ENCODE measurements at places on chromosomes 11 and 22.

- peak; percentile 98 for DNase-seq
Measured at GRCh38 chr11:64745189-64745520, 1.2 kb upstream of the RASGRP2 start.

DNA sequence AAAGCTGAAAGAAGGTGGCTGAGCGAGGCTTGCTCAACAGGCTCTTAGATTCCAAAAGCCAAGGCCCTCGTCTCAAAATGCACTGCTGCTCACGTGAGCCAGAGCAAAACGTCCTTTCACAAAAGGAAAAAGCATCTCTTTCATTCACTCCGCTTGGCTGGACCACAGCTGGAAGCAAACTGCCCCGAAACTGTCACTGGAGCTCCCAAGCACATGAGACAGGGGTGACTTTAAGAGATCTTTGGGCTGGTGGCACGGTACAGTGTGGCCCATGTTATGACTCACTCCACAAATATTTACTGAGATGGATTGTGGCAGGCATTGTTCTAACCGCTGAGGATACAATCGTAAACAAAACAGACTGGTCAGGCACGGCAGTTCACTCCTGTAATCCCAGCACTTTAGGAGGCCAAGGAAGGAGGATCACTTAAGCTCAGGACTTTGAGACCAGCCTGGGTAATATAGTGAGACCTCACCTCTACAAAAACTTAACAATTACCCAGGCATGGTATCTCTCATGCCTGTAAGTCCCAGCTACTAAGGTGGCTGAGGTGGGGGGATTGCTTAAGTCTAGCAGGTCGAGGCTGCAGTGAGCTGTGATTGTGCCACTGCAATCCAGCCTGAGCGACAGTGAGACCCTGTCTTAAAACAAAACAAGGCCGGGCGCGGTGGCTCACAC, 3.6 kb downstream of the PLA2G6 start:
- no peak for DNase-seq

- DNase-seq, result no peak
Measured at GRCh38 chr11:69446108-69446507, 35.4 kb upstream of the LINC01488 start.

DNA sequence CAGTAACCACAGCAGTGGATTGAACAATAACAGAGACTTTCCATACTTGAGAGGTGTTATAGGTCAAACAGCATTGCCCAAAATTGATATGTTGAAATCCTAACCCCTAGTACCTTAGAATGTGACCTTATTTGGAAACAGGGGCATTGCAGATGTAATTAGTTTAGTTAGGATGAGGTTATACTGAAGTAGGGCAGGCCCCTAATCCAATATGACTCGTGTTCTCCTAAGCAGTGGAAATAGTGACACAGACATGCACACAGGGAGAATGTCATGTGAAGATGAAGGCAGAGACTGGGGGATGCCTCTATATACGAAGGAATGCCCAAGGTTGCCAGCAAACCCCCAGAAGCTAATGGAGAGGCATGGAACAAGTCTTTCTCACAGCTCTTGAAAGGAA, 270.5 kb downstream of the TENM4 start:
- DNase-seq, result no peak

- DNase-seq, result no peak
Measured at GRCh38 chr11:129625930-129626329, 189.7 kb upstream of the TMEM45B start.
